ENCODE measurements at places on chromosomes 6 and 20. TPM values are rescaled to one million over a fixed set of nuclear protein-coding genes. Genes with fewer than 3 reads are reported as not detected.

Gene MYCT1
- total RNA-seq, result 18.3 TPM

Gene HLA-DPA1
- 18.6 TPM for total RNA-seq

Gene CGA
- 4.3 TPM for total RNA-seq

Gene TREML4
- not detected for total RNA-seq

Gene KCNK16
- not detected for total RNA-seq

Gene FAM162B
- total RNA-seq, result 12.3 TPM

Gene STX11
- total RNA-seq, result 1.4 TPM

DNA sequence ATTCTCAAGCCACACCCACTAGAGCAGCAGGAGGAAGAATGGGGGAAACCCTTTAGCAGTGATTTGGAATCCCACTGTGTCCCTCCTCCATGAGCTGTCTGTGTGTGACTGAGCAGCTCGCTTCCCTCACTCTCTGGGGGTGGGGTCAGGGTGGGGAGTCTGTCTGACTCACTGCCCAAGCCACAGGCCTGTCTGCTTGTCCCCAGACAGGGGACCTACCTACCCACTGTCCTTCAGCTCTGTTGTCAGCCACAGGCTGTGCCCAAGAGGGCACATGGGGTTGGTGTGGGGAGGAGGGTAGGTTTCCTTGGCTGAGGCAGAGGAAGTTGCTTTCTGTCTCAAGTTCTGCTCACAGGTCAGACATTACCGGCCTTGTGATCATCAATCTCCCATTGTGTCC is 127.0 kb downstream of the MAFB start:
- DNase-seq, result no peak

- no peak for DNase-seq
These were observed 50.8 kb downstream of the UTRN start for GRCh38 chr6:144335914-144336313.

DNA sequence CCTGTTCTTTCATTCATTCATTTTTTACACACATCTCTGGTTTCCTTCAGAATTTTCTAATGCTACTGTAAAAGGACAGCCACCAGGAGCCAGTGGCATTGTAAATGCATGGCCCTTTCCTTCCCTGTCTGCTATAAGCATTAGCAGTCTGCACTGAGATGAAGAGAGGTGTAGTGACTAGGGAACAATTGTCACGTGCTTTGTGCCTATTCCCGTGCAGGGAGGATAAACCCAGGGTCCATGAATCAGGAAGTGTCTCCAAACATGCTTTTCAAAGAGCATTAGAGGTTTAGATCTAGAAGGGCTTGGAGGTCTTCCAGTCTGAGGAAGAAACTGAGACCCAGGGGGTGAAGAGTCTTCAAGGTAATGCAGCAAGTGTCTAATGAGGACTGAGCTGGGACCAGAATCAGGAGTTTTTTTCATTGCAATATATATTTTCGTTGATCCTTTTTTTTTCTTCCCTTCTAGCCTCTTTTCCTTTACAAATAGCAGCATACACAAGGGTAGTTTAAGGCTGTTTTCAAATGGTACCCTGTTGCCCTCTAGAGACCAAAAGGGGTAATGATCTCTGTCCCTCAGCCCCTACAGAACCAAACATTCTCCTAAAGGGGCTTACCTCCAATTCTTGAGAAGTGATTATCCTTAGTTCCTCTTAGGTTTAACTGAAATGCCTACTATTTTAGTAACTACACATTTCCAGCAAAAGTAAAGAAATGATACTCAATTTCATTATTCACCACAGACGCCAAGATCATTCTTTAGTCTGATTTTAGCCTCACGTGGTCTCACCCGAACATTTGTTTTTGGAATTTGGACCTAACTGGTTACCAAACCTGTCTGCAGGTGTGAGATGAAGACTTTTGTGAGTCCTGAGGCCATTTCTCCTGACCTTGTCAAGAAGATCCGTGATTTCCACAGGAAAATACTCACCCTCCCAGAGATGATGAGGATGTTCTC is 6.6 kb downstream of the TRIM15 start:
- DNase-seq, result peak; percentile 29

DNA sequence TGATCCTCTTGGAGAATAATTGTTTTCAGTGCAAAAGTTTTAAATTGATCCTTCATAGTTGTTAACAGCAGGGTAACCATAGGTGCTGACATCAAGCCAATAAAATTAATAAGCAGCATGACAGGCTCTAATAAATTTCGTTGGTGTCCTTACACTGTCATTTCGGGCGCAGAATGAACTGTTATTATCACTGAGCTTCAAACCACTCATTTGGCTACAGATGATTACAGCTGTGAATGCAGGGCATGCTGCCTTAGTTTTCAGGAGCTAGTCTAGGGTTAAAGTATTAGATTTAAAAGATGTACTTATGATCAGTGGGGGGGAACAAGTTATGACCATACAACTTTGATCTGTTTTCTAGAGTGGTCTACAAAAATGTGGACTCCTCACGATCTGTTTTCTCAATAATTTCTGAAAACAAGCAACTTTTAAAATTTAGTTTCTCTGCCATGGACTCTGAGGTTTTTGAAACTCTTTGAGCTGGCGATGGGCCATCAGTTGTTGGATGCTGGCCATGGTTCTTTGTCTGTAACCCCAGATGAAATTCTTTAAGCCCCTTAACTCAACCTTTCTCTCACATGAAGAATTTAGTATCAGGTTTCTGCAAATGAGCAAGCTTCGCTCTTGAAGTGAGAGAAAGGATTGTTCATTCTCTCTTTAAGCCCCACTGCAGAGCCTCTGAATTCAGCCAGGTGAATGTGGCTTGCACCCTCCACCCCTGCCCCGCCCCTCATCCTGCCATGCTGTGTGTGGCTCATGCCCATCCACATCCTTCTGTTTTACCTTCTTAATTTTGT is 99.1 kb upstream of the MTHFD1L start:
- peak; percentile 60 for DNase-seq

- peak; percentile 54 for DNase-seq
These were observed 97.2 kb downstream of the PTPRT start for GRCh38 chr20:43092386-43093088.

DNA sequence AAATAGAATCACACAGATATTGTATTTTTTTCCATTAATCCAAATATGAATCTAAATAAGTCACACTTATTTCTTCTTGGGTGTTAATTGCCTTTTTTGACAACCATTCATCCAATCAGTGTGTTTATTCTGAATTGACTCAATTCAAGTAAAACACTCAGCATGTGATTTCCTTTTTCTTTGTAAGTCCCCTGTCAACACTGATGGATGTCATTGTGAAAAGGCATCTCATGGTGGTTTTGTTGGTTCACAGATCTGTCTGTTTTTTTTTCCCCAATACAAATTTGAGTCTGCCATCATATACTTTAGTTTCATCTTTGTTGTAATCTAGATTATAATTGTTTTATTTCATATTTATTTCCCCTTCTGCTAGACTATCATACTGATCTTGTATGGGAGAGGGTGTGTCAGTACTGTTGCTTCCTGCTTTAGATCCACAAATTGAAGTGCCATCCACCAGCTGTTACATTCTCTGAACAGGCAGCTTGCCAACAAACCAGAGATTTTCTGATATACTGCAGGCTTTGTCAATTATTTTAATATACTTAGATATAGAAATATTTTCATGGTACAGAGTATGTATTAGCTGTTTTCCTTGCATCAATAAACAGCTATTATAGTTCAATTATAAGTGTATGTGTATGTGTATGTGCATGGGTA is 64.2 kb upstream of the FLRT3 start:
- DNase-seq, result peak; percentile 13

DNA sequence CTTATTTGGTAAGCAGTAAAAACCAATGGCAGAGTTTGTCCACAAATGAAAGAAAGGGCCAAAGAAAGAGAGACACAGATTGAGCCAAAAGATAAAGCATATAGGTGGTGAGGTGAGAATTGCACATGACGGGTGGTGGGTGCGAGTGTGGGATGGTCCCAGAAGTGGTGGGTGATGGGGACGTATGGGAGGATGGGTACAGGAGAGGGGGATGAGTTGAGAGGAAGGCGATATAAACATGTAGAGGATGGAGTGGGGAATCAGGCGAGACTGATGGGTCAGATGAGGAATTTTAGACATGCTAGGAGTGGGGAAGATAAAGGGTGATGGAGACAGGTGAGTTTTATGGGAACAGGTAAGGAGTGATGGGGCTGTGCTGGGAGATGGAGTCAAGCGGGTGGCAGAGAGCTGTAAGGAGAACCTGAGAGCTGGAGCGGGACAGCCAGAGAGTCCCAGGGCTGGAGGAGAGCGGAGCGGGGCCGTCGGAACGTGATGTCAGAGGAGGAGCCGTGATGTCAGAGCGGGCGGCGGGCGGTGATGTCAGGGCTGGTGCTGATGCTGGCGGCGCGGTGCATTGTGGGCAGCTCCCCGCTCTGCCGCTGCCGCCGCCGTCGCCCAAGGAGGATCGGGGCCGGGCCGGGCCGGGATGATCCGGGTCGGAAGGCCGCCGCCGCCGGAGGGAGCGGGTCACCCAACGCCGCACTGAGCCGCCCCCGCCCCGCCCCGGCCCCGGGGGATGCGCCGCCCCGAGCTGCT is at the start of gene TTBK1:
TTBK1 (plus strand) TSS at position 574 of the 756 bp plus-strand sequence. CDS start 3,180 bp downstream, outside the sequence.
- DNase-seq, result no peak

GRCh38 chr6:148407372-148407771 is 64.7 kb downstream of the SASH1 start:
- DNase-seq, result peak; percentile 93

DNA sequence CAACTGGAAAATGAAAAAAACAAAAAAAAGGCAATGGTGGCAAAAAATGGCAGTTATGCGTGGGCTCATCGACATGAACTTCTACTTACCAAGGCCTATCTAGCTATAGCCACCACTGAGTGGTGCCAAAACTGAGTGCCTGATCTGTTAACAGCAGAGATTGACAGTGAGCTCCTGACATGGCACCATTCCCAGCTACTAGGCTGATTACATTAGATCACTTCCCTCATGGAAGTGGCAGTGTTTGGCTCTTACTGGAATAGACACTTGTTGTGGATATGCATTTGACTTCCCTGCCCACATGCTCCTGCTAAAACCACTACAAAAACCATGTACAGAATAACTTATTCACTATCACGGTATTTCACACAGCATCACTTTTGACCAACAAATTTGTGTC is 216.1 kb upstream of the SGK1 start:
- DNase-seq, result no peak

DNA sequence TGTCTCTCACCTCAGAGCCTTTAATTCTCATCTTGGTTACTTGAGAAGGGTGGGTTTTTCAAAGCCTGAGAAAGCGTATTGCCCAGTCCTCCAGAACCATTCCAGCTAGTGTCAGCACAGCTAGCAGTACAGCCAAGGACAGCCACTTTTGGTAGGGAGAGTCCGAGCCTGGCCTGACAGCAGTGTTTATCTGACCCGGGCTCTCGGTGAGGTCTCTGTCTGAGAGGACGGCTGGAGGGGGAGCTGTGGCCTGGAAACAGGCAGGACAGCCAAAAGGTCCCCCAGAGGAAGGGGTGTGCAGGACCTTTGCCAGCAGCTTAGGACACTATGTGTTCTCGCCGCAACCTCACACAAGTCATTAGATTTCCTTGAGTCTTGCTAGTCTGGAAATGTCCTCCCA is 38.8 kb downstream of the LYRM2 start:
- peak; percentile 10 for DNase-seq

DNA sequence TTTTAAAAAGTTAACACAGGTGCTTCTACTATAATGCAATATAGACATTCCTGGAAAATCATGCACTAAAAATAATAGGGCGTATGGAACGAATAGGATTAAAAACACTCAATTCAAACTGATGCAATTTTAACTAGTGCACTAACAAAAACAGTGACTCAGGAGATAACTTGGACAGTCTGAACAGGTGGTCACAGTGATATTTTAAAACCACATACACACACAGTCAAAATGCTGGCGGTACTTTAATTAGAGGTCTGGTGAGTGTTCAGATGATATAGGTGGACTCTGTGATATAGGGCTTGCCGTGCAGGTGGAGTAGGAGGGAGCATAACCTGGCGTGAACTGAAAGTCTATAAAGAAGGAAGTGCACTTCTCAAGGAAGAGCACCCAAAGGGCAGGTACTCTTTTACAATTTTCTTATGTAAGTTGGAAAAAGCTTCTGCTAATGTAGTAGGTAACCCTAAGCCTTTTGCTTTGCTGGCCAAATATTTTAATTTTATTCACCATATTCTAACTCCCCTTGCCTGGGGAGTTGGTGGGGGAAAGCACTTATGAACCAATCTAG is 41.9 kb upstream of the PLN start:
- peak; percentile 6 for DNase-seq

GRCh38 chr6:109872968-109873545 is 105.1 kb upstream of the GPR6 start:
- DNase-seq, result no peak

DNA sequence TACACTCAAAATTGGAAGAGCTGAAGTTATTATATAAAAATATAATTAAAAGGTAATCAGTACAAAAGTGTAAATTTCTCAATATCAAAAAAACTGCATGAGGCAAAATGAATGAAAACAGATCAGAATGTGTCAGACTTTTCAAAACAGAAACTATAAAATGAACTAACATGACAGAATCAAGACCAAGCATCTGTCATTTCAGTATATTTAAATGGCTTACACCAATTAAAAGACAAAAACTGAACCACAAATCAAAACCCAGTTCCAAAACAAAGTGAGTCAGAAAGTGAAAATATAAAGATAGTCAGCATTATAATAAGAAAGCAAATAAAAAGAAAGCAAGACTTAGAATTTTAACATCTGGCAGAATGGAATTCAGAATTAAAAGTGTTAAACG is 289.7 kb downstream of the UBE3D start:
- DNase-seq, result no peak

DNA sequence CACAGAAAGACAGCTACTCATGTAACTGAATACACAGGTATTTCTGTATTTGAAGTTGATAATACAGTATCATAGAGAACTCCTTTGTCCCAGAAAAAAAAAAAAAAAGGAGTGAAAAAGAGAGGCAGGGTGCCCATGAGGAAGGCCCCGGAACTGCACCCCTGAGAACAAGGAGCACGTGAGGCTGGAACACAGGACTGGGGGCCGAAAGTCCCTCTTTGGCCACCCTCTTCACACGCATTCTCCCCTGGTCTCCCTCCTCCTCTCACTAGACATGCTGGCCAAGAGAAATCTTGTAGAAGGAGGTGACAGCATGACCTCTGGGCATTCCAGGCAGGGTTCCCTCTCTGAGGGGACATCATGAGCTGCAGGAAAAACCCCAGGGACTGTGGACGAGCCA is 62.7 kb upstream of the TRAF3IP2 start:
- DNase-seq, result no peak

DNA sequence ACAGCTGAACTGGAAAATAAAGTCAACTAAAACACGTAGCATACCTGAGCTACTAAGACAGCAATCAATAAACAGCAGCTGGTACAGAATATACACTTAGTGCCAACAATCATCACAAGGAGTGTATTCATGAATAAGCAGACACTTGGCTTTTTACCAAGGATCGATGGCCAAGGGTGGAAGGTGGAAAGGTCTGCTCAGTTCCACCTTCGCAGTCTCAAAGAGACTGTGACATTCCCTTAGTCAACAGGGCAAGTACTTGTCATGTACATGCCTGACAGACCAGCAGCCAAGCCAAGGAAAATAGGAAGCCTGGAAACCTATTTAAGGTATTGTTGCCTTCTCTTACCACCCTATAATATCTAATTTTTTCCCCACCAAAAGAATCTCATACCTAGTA is 21.4 kb downstream of the HBS1L start:
- DNase-seq, result no peak

- no peak for DNase-seq
These were observed 134.5 kb downstream of the EDN3 start for GRCh38 chr20:59434960-59435359.
